ENCODE measurements at places on chromosomes 3 and 15.

GRCh38 chr3:66487465-66487864 is 13.4 kb downstream of the LRIG1 start:
- DNase-seq, result no peak

GRCh38 chr3:106103383-106103782 is 234.6 kb upstream of the CBLB start:
- no peak for DNase-seq

DNA sequence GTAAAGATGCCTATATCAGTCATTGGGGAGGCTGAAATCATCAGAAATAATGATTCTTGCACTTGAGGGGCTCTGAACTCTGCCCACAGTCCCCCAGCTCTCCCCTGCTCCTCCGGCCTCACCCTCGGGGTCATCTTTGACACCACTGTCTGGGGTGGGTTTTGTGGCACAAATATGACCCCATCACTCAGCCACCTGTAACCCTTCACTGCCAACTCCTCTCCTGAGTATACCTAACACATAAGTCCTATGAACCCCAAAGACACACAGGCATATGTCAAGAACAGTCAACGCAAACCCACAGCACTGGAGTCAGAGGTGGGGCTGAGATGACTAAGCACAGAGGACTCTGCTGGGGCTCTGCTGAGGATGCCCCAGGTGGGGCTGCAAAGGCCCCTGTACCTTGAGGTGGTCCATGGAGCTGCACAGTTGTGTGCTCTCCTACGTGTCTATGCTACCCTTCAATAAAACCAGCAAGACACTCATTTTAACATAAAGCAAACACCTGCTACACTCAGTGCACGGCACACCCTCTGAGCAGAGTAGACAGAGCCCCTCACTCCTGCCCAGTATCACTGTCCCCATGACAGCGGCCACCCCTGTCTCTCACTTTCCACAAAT is 29.9 kb downstream of the SLC41A3 start:
- DNase-seq, result no peak

- peak; percentile 34 for DNase-seq
These were observed 94.6 kb downstream of the CYP19A1 start for GRCh38 chr15:51243774-51244173.

DNA sequence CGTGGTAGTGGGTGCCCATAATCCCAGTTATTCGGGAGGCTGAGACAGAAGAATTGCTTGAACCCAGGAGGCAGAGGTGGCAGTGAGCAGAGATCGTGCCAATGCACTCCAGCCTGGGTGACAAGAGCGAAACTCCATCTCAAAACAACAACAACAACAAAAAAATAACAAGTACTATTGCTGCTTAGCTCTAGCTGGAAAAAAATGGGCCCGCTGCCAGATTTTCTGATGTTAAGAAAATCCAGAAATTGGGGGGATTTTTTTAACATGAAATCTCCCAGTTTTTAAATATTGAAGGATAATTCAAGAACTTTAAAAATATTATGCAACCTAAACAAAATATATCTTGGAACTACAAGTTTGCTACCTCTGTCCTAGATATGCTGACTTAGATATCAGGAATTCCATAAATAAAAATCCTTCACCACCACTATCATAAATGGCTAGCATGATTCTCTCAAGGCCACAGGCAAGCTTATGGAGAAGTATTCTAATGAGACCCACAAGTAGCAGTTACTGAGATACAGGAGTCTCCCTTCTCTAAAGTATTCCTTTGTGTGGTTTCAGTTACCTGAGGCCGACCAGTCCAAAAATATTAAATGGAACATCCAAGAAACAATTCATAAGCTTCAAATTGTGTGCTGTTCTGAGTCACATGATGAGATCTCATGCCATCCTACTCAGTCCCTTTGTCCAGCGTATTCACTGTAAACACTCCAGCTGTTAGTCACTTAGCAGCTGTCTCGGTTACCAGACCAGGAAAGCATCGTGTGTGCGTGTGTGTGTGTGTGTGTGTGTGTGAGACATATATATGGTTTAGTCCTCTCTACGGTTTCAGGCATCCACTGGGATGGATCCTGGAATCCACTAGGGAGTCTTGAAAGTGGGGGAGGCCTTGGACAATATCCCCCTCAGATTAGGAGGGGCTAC is 277.2 kb downstream of the TBL1XR1 start:
- peak; percentile 95 for DNase-seq

GRCh38 chr3:48739617-48739954 is 22.6 kb upstream of the IP6K2 start:
- DNase-seq, result no peak

DNA sequence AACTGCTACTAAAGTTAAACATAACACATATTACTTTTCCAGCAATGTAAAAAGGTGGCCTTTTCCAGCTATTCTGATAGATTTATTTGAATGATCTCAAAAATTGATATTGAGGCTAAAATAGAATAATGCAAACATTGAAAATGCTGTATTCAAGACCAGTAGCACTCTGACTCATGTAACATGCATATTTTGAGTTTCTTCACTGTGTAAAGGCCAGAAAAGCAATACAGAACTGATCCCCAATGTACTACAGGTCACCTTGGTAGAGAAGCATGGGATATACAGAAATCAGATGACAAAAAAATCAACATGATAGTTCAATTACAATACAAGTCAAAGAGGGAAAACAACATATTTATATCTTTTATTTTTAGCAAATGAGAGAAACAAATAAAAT is 419.6 kb downstream of the DIPK2A start:
- DNase-seq, result no peak

GRCh38 chr3:194137506-194138474 is 1.8 kb downstream of the HES1 start:
- peak; percentile 27 for DNase-seq

- DNase-seq, result peak; percentile 19
These were observed 619 bp downstream of the TTBK2 start for GRCh38 chr15:42919799-42920518.

DNA sequence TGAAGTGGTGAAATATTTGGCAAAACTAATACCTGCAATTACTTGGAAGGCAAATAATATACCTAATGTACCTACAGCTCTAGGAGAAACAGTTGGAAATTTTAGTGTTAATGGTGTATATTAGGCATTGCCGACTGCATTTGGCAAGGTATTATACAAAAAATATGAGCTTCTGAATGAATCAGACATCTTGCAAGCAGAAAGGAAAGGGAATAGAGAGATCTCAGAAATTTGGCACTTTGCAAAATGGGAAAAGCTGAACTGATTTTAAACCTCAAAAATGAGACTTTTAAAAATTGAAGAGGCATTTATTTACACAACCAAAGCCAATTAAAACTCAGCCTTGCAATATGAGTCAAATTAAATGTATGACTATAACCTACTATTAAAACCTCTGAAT is 40.2 kb upstream of the C15orf61 start:
- no peak for DNase-seq

DNA sequence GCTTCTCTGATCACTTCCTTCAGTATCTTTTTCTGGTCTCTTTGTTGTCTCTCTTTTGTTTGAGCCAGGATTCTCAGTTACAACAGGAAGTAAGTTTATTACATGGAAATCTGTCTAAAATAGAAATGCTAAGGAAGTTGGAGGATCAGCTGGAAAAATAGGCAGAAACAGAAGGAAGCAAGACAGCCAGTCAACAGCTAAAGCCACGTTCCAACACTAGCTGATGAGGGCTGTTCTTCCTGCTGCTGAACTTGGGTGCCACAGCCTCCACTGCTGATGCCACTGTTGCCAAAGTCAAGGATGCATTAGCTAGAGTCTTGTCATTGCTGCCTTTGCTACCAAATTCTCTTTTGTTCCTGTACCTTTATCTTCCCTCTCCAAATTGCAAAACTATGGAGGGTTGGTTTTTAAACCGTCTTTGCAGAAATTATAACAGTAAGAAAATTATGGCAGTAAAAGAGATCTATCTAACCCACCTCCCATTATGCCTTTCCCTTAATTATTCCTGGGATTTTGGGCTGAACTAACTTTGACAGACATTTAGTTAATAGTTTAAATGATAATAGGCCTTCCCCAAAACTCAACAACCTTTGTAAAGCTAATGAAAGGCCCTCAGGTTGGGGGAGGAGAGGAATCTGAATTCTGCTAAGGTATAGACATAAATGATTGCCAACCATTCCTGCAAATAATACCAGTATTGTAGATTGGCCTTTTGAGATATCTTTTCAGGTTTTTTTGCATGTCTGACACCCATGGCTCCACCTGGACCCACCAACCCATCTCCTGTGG is 27.4 kb upstream of the OR5K4 start:
- DNase-seq, result no peak
